D721Med (cell line): ENCODE measurements at places on chromosomes 4 and X.
A peak's percentile ranks its signal among the peaks of the same experiment; 100 is the strongest.

- no peak for DNase-seq
Measured at GRCh38 chr4:140236654-140237169, 82.7 kb upstream of the MAML3 start.

- DNase-seq = no peak
Measured at GRCh38 chr4:165844161-165844560, 28.9 kb upstream of the TLL1 start.

GRCh38 chr4:53421791-53422190 lies 44.4 kb downstream of the FIP1L1 start:
- DNase-seq = no peak

DNA sequence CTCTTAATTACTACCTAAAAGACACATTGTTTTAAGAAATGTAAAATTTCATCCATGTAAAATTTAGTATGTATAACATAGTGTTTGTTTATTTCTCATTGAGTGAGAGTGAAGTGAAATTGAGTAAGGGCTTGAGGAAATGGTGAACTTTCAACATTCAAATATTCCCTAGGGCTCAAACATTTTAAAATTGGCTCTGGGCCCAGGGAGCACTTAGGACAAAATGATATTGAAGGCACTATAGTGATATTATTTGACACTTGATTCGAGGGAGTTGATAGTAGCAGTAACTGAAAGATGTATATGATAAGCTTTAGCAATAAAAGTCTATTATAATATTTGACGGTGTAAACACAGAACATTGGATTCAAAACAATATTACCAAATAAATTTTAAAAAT lies 1244.0 kb upstream of the TENM3 start:
- no peak for DNase-seq

GRCh38 chr4:48212165-48212564 lies 57.5 kb downstream of the TEC start:
- no peak for DNase-seq

GRCh38 chr4:53060278-53060677 lies 198.2 kb downstream of the RASL11B start:
- DNase-seq = no peak

GRCh38 chrX:30568136-30568535 lies 9.4 kb downstream of the TASL start:
- no peak for DNase-seq

- no peak for DNase-seq
Measured at GRCh38 chrX:19064175-19064574, 58.1 kb downstream of the ADGRG2 start.

DNA sequence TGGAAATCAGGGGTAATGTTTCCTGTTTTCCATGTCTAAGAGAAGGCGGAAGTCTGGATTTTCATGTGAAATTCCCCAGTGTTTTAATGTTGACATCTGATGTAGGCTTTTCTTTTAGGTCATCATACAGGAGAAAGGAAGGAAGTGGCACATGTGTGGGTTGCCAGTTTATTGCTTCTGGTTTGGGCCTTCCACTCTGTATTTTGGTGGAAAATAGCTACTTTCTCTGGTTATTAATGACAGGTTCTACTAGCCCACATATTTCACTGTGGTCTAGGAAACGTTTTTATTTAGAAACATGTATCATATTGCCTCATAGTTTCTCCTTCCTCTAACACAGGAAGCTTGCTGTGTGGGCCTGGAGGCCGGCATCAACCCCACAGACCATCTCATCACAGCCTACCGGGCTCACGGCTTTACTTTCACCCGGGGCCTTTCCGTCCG lies 7.2 kb downstream of the PDHA1 start:
- DNase-seq = no peak

GRCh38 chr4:167966143-167966542 lies 126.2 kb upstream of the ANXA10 start:
- no peak for DNase-seq

GRCh38 chr4:3466691-3467600 lies 3.8 kb downstream of the DOK7 start:
- no peak for DNase-seq

- DNase-seq = no peak
Measured at GRCh38 chr4:83208371-83209365, 75.9 kb downstream of the COQ2 start.

DNA sequence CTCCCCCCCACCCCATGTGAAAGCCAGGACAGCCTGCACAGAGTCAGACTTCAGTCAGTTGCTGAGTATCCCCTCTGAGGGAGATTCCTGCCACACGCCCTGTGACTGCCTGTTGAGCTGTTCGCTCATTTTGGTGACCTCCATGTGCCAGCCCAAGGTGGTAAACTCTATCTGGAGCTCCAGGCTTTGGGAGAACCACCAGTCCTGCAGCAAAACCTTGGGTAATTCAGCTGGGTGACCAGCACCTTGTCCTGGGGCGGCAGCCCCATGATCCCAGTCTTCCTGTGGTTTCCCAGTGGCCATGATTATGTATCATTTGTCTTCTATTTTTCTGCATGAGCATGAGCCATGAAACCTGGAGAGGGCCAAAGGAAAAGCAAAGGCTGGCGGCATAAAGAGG lies 73.4 kb downstream of the NBDY start:
- DNase-seq = no peak

DNA sequence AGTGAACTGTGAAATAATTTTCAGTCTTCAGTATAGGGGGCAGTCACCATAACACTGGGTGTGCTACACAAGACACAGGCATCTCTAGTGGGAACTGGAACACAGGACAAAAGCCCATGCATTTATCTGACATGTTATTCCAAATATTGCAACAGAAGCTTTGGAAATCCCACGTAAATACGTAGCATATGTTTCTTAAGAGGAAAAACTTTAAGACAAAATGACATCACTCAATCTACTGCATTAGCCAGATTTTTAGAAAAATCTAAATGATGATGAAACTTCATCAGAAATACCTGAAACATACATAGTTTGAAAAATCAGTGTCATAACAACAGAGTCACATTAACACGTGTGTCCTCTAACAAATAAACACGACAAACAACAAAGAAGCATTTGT lies 14.5 kb downstream of the SHISA3 start:
- DNase-seq = no peak

GRCh38 chr4:106231931-106232330 lies 84.1 kb downstream of the TBCK start:
- no peak for DNase-seq

- no peak for DNase-seq
Measured at GRCh38 chr4:149202117-149202516, 613.5 kb downstream of the IQCM start.

- DNase-seq = no peak
Measured at GRCh38 chrX:23803931-23804381, 21.0 kb downstream of the SAT1 start.

- no peak for DNase-seq
Measured at GRCh38 chrX:3697701-3698279, 15.7 kb downstream of the PRKX start.

DNA sequence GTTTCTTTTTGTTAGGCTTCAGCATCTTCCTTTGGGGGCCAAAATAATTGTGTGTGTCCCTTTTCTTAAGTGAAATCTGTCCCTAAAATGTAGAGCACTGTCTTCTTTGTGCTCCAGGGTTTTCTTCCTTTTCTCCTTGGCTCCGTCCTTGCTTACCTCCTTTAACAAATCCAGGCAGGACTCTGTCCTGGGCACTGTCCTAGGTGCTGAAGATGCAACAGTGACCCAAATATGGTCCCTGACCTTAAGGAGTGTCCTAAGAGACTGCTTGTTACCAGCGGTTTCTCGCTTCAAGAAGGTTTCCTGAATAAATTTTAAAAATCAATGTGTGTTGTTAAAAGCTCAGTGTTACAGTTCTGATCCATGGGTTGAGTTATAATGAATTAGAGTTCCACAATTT lies 471.8 kb downstream of the KCNIP4 start:
- no peak for DNase-seq

DNA sequence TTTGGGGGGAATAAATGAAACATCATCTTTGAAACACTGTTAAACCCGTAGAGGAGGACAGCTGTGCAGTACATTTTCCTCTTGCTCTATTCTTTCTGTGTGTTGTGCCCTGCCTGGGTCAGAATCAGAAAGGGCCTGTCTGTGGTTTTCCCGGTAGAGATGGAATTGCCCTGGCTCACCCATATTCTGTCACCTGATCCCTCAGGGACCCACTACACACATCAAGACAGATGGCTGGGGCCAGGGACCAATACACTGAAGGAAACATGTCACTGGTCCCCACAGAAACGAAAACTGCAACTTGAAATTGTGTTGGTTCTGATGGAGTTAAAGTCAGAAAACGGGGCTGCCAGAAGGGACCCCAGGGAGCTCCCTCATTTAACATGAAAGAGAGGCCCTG lies 114.9 kb downstream of the ZNF827 start:
- no peak for DNase-seq

DNA sequence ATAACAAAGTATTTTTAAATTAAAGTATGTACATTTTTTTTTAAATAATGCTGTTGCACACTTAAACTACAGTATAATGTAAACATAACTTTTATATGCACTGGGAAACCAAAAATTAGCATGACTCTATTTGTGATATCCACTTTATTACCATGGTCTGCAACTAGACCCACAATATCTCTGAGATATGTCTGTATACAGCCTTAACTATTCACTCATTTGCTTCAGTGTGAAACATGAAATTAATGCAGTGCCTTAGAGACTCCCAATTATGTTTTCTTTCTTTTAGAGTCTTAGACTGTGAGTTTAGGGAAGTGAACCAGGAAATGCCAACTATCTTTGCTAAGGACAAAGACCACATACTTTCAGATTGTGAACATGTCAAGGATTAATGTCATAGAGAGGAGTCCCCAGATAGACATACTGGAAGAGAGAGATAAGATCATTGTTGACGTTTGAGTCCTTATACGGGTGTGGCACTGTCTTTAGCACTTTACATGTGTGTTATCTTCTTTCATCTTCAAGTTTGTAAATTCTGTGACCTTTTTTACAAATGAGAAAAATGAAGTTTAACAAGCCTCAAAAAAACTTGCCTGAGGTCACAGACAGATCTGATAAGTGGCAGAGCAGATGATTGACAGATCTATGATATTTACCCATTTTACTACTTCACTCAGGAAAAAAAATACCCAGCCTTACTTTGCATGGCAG lies 23.2 kb downstream of the CXorf58 start:
- no peak for DNase-seq

- no peak for DNase-seq
Measured at GRCh38 chrX:119728487-119728886, 29.9 kb upstream of the SOWAHD start.

GRCh38 chr4:74262522-74262921 lies 45.7 kb upstream of the EPGN start:
- no peak for DNase-seq

DNA sequence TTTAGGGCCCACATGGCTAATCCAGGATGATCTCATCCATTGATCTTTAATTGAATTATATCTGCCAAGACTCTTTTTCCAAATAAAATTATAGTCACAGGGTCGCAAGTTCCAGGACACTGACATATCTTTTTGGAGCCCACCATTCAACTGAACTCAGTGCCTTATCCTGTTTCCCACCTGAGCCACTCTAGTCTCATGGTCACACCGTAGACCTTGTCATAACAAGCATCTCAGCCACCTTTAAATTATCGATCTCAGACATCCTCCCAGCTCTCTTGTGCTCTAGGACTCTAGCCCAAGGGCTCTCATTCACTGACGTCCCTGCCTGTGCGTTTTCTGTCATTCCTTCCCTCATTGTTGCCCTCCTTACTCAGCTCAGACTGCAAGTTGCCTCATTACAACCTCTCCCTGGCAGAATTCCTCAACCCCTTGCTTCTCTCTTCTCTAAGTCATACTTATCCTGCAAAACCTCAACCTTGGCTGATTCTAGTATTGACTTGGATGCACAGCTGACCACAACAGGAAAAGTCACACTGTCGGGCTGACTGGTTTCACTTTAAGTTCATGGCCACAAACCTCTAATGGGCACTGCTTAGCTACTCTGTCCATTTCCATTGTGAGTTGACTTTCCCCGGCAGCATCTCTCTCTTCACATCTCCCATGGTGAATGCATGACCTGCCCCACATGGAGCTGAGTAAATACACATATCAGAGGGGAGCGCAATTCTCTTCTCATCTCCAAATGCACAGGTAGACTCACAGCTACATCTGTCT lies 91.0 kb upstream of the TRIM2 start:
- DNase-seq = no peak

DNA sequence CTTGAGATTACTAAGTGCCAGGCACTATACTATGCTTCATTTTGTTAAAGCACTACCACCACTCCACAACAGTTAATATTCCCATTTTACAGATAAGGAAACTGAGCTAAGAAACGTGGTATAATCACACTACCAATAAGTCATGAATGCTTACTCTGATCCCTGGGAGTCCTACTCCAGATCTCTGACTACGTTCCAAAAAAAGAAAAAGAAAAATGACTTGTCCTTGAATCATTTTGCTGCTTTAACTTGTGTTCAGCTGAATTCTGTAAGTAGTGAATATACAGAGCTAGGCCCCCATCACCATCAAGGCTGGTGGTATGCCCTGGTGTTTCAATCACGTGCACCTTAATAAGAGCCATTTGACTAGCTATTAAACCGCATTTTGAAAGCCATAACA lies 39.4 kb downstream of the LDB2 start:
- no peak for DNase-seq

DNA sequence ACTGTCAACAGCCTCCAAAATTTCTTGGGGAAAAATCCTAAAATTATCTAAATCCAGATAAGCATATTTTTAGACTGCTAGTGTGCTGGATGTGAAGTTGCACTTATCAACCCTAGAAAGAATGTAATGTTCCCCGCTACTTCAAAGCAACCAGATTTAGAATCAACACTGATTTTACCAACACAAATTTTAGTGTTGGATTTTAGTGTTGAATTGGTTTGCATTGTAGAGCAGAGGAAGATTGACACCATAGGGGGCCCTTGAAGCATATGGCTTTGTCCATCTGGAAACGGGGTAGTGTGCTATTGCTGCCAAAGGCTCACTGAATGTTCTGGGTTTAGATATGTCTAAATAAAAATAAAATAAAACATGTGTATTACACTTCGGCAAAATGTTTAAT lies 126.3 kb upstream of the EMCN start:
- DNase-seq = no peak

- no peak for DNase-seq
Measured at GRCh38 chr4:89420507-89420906, 112.9 kb upstream of the GPRIN3 start.

GRCh38 chr4:36326476-36327029 lies 45.1 kb downstream of the DTHD1 start:
- DNase-seq = no peak

DNA sequence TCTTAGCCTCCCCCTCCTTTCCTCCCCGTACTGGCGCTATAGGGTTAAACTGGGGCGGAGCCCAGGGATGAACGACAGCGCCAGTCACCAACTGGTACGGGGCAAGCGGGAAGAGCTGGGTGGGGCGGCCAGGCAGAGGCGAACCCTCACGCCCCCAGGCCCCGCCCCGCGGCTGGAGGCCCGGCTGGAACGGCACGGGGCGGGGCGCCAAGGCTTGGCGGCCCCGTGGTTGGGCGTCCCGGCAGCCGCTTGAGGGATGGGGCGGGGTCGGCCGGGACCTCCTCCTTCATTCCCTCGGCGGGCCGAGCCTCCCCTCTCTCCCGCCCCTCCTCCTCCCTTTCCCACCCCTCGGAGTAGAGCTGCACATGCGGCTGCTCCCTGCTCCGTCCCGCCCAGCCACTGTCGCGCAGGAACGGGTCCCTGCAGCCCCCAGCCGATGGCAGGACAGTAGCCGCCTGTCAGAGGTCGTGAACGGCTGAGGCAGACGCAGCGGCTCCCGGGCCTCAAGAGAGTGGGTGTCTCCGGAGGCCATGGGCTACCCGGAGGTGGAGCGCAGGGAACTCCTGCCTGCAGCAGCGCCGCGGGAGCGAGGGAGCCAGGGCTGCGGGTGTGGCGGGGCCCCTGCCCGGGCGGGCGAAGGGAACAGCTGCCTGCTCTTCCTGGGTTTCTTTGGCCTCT lies at the start of gene EDA:
Gene EDA, plus strand, starts transcription at position 335 of the 678 bp plus-strand sequence.
- peak; percentile 33 for DNase-seq

GRCh38 chr4:52164116-52164515 lies 113.0 kb downstream of the SPATA18 start:
- DNase-seq = no peak
